ENCODE measurements at places on chromosomes 1 and 21.

DNA sequence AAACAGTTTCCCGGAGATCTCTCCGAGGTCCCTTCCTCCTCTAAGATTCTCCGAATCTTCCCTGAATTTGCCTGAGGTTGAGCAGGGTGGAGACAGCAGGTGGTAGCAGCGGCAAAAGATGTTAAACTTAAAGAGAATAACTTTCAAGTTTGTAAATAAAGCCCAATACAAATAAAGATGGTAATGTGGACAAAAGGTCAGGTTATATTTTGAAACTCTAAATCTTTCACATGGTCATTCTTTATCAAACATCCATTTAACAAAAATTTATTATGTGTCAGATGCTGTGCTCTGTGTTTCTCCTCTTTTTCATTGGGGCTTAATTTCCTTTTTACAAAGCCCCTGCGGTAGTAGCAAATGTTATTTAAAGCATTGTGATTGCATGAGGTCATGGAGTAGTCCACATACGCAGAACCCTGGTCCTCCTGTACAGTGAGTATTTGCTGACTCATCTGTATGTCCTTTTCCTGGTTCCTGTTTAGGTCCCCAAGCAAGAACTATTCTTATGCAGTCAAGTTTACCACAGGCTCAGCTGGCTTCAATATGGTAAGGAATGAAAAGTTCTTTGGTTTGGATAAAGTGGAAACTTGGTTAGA, 119.2 kb downstream of the ITSN1 start:
- peak; percentile 14 for DNase-seq

DNA sequence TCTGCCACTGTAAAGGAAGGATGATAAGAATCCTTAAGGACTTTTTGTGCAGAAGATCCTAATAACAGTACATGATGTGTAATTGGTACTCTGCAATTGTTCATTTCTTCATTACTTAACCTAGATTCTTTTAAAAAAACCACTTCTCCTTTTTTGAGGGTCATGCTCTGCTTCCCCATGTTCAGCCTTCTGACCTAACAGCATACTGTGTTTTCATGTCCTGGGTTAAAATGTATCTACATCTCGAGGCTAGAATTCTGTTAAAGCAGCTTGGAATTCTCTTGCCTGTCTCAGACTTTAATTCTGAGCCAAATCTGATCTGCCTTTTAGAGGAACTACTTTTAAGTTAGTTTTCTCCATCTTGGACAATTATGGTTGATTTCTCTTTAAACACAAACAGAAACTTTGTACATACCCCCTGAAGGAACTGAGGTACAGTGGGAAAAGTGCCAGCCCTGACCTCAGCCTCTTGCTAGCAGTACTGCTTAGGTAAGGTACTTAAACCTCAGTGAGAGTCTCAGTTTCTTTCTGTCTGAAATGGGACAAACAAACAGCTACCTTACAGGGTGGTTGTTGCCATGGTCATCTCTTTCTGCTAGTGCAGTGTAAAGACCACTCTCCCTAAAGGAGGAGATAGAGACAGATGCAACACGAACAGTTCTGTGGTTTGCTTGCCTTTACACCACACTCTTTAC, 103.2 kb upstream of the DYNLT5 start:
- no peak for DNase-seq

- DNase-seq, result no peak
These were observed 21.7 kb downstream of the RCOR3 start for GRCh38 chr1:211280910-211281309.

DNA sequence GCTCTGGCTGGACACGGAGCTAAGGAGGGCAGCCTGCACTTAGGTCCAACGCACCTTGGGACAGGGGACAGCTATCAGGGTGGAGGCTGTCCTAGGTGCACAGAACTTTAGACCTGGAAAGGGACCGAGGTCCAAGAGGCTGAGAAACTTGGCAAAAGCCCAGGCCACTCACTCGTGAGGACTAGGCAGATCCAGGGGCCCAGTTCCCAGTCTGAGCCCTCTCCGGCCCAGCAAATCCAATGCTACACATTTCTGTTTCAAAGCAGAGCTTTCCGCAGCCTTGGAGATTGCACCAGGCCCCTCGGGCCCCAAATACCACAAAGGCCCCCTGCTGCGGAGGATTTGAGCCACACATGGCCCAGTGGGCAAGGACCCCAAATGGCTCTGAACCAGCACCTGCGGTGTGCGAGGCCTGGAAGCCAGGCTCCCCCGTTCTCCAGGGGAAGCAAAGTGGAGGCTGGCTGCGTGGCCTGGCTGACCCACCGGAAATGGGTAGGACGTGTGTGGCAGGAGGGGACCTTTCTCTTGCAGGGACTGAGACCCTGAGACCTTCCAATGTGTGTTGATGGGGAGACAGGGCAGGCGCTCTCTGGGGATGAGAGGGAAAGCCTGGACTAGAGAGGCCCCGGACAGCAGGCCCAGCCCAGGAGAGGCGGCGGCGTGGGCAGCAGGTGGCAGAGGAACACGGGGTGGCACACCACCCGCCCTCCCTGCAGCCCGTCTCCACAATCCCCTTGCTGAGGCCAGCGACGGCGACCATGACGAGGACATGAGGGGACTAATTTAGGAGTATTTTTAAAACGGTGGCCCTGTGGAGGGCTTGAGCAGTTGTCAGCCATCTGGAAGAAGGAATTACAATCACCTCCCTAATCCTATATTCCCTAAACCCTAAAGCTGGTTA, 118.7 kb downstream of the CASZ1 start:
- DNase-seq, result no peak

GRCh38 chr1:59007820-59008598, 224.2 kb upstream of the JUN start:
- no peak for DNase-seq

- no peak for DNase-seq
These were observed 22.0 kb downstream of the LRRC42 start for GRCh38 chr1:53968125-53968513.

DNA sequence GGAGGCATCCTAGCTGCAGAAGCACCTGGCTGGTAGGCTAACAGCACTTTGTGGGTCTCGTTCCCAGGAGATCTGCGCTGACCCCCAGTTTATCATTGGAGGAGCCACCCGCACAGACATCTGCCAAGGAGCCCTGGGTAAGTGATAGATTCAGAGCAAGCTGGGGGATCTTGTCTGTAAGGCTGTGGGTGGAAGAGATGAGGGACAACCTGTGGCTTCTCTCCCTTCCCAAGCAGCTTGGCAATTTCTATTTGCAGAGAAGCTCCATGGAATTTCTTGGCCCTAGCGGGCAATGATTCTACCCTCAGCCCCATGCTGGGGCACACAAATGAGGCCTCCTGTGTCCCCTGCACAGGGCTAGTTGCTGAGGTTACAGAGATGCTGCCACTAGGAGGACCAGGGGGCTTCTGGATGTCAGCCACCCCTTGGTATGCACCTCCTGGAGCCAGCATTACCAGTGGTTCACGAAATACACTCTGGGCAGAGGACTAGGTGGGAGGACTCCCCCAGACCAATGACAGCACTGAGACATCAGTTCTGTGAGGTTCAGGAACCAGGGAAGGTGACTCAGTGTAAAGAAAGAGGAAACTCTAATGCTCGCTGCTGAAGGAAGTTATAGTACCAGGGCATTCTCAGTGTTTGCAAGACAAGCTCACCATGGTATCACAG, 5.5 kb downstream of the CAPN2 start:
- no peak for DNase-seq

DNA sequence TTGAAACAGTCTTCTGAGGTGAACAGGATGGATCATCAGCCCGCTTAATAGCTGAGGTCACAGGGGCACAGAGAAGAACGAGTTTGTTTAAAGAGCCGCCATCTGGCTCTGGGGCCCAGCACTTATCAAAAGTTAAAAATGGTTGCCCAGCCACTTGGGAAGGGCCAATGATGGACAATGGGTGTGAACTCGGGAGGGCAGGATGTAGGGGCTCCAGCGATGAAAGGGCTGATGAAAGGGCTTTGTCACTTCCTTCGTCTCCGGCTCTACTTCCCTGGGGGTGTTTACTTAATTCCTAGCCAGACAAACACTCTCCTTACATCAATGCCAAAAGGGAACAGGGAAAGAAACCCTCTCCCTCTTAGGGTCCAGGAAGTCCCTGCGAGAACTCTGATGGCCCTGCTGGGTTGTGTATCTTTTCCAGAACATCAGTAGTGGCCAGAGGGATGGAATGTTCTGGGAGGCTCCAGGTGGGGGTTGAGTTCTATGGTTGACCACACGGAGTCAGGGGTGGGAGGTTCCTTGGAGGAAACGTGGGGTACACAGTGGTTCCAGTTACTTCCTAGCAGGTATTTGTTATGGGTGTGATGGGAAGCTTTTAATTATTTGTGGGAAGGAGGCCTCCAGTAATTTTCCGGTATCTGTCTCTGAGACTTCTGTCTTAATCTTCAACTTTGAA, 9.0 kb upstream of the ABCG1 start:
- DNase-seq, result no peak

DNA sequence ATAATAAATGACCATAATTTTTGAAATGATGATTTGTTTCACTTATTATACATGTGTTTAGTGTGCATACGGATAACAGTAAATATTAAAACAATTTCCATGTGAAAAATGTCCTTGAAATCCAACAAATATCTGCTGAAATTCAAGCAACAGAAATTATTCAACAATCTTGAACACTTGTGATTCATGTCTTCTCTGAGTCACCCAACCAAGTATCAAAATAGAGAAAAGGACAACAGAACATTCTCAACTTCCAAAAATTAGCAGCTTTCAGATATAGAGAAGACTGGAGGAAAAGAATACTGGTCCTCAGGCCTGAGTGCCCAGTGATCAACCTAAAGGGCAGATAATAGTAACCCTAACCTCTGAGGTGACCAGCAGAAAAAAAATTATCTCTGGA, 90.8 kb downstream of the VAV3 start:
- DNase-seq, result no peak

DNA sequence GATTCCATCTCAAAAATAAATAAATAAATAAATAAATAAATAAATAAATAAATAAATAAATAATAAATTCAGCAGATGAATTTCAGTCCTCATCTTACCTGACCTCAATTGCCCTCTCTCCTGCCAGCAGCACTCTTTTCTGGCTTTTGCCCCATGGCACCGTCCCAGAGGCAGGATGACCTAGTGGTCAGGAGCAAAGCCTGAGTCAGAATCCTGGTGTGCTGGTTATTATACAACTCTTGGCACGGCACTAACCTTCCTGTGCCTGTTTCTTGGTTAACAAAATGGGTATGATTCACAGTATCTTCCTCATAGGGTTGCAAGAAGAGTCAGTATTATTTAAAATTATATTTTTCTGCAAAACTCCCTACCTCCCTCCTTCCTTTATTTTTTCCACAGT, 43.0 kb downstream of the NKAIN1 start:
- no peak for DNase-seq

DNA sequence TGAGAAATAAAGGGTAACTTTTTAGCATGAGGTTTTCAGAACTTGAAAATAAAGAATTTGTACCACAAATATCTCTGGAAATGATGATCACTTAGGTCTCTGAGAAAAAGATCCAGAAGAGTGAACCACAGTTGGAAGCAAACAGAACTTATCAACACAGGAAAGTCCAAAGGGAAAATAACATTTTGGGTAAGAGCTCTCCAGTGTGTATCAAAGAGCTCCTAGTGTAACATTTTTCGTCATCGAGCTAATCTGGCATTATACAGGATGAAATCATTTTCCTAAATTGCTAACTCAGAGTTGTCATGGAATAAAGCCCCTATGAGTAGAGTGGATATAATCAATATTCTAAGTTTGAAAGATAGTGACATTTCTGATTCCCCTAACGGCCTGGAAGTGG, 104.0 kb downstream of the LMO4 start:
- no peak for DNase-seq

DNA sequence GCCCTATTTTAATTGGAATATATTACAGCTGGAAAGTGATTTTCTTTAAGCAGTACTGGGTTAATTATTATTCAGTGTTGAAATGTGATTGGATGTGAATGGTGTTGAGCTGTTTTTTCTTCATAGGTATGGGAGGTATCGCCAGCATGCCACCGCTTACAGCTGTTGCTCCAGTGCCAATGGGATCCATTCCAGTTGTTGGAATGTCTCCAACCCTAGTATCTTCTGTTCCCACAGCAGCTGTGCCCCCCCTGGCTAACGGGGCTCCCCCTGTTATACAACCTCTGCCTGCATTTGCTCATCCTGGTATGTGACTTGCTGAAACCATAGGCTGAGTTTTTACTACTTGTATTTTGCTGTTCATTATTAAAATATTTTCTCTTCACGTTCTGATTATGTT, 107.7 kb downstream of the ITSN1 start:
- no peak for DNase-seq

- DNase-seq, result no peak
These were observed 19.0 kb downstream of the KIAA0040 start for GRCh38 chr1:175173531-175173930.
